ENCODE measurements at places on chromosomes 4 and X.

DNA sequence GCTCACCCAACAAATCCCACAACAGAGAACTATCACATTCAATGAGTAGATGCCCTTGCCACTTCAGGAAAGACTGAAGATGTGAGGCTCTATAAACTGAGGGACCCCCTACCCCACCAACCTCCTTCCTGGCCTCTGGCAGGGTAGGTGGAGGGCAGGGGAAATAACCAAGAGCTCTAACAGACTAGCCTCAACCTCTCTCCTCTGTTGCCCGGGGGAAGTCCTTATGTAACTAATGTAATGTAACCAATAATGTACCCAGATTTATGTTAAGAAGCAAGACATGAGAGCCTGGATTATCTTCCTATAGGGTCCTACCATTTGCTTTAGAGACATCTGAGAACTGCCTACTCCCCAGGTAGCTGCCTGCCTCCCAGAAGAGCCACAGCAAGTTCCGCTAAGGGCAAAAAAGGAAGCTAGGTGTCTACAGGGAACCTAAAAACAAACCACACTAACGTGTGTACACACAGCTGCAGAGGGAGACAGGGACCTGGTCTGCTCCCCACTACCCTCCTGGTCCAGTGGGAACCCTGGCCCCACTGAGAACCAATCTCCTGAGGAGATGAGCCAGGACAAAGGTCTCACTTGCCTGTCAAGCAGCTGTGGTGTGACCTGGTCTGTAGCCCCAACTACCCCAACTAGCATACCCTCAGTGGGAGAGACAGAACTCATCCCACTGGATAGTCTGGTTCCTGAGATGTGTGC is 17.7 kb downstream of the OTUD5 start:
- DNase-seq: peak; percentile 42

GRCh38 chr4:110454441-110454840 is 21.5 kb upstream of the ENPEP start:
- DNase-seq: no peak

GRCh38 chr4:105093975-105094374 is 52.7 kb upstream of the TET2 start:
- no peak for DNase-seq

GRCh38 chr4:1477045-1477840 is 71.0 kb upstream of the NKX1-1 start:
- no peak for DNase-seq

- DNase-seq: no peak
These were observed 27.1 kb upstream of the NSUN7 start for GRCh38 chr4:40722576-40723161.

GRCh38 chr4:172521248-172521647 is 647.4 kb upstream of the GALNT7 start:
- no peak for DNase-seq

- no peak for DNase-seq
These were observed 44.1 kb downstream of the TIGD4 start for GRCh38 chr4:152735396-152735859.

DNA sequence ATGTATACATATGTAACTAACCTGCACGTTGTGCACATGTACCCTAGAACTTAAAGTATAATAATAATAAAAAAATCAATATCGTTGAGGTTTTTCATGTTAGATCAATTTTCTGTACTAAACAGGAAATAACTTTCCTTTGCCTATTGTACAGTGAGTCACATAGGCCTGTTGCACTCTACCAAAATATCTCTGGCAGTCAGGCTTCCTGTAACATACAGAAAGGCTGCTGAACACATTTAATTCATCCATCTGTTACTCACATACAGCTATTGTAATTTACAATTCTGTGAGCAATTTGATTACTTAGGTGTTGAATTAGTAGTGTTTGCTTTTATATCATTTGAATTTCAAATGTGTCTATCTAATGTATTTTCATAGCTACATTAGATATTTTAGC is 427.8 kb downstream of the TMA16 start:
- DNase-seq: no peak

GRCh38 chr4:692771-693554 is 4.0 kb upstream of the SLC49A3 start:
- no peak for DNase-seq

- DNase-seq: no peak
These were observed 16.7 kb upstream of the RBM41 start for GRCh38 chrX:107135049-107135964.

- no peak for DNase-seq
These were observed 111.4 kb downstream of the SORBS2 start for GRCh38 chr4:185700630-185701029.

- DNase-seq: no peak
These were observed 160.2 kb downstream of the NHS start for GRCh38 chrX:17535229-17535628.

DNA sequence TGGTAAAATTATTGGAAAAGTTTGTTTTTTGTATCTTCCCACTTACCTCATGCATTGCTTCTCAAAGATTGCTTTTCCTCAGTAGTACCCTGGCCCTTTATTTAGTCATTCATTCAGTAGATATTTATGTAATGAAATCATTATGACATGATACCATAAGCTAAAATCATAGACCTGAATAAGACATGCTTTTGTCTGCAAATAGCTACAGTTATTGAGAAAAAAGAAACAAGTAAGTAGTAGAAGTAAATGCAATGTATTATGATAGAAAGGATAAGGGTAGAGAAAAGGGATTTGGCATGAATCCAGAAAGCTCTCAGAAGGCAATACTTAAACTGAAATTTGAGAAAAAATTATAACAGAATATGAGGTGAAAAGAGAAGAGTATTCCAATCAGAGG is 352.5 kb downstream of the GPM6A start:
- no peak for DNase-seq

DNA sequence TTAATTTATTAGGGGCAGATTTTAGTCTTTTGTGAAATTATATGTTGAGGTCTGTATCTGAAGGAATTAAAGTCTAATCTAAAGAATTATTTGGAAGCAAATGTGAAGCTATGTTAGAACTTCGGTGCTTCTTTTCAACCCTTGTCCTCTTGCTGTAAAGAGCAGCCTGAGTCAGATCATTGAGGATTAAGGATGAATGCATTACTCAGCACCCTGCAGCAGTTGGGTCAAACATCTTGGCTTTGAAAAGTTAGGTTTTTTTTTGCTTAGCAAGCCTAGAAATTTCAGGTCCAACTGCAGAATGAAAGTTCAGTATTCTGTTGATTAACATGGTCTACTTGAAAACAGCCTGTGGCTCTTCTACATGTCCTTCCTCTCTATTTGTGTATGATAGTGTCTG is 57.6 kb downstream of the SLC4A4 start:
- no peak for DNase-seq

DNA sequence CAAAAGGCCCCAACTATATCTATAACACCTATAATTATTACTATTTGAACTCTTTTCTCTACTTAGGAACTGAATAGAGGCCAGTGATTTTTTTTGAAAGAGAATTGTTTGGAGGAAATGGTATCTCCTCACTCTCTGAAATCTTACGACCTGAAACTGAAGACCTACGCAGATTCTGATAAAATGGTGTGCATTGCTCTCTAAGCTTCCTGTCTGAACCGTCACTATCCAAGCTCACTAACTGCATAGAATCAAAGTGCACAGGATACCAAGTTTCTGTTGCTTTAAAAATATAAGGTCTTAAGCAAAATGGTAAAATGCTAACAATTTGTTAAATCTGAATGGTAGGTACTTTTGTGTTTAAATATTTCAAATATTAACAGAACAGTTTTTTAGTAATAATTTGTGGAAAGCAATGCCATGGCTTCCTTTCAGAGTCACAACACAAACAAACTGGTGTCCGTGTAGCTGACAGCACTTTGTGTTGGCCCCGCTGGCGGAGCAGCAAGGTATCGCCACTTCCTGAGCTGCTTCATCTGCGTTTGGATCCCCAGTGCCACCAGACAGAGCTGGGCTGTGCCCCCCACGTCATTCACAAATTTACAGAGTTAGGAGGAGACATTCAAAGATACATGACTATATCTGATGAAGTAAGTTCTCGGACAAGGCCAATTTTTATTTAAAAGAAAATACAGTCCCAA is 313.9 kb downstream of the FBXW7 start:
- no peak for DNase-seq

DNA sequence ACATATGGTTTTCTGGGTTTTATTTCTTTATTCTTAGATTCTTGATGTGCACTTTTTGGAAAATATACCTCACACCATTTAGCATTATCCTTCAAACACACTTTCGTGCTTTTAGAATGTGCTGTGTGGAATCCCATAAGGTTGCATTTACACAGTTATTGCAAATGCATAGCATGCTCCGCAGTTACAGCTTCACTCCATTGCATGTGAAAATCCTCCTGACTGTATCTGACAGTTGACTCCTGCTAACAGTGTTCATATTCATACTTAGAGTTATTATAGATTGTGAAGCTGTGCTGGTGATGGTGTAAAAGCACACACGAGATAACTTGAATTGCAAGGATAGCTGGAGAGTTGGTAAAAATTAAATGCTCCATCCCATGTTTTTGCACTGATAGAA is 811.5 kb upstream of the TENM3 start:
- DNase-seq: no peak

- DNase-seq: no peak
These were observed 150.0 kb upstream of the HPGD start for GRCh38 chr4:174672276-174672675.

- DNase-seq: no peak
These were observed 646.9 kb downstream of the STPG2 start for GRCh38 chr4:97496298-97496873.

GRCh38 chrX:56920338-56920997 is 74.9 kb downstream of the SPIN3 start:
- no peak for DNase-seq
